ENCODE measurements at places on chromosomes 12 and 14. TPM values are rescaled to one million over a fixed set of nuclear protein-coding genes. Genes with fewer than 3 reads are reported as not detected.
A peak's percentile ranks its signal among the peaks of the same experiment; 100 is the strongest.

Gene ASIC1
- 8.7 TPM for total RNA-seq

Gene KLRK1
- 0.12 TPM for total RNA-seq

Gene FGF23
- not detected for total RNA-seq

Gene MMAB
- 25.7 TPM for total RNA-seq

Gene CRACR2A
- 39.5 TPM for total RNA-seq

Gene STAC3
- total RNA-seq: 5.1 TPM

Gene IAPP
- total RNA-seq: not detected

DNA sequence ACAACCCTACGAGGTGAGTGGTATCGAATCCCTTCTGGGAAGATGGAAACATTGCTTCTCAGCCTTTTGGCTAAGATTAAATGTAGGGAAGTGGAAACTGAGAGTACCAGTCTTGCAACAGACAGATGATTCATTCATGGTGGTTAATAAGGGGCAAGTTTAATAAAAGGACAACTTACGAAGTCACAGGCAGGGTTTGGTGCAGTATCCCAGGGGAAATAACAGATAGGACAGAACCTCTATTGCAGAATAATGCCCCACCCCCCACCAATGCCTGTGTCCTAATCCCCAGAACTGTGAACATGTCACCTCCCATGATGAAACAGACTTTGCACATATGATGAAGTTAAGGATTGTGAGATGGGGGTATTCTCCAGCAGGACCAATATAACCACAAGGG is 212.5 kb downstream of the TBX5 start:
- no peaks in the 10 kb centered on the region for H3K27me3 ChIP-seq
- no peak overlapping the region for H3K27ac ChIP-seq
- no peaks in the 10 kb centered on the region for H3K4me1 ChIP-seq
- no peak for DNase-seq
- H3K4me3 ChIP-seq: no peak overlapping the region
- no peaks in the 10 kb centered on the region for H3K36me3 ChIP-seq

DNA sequence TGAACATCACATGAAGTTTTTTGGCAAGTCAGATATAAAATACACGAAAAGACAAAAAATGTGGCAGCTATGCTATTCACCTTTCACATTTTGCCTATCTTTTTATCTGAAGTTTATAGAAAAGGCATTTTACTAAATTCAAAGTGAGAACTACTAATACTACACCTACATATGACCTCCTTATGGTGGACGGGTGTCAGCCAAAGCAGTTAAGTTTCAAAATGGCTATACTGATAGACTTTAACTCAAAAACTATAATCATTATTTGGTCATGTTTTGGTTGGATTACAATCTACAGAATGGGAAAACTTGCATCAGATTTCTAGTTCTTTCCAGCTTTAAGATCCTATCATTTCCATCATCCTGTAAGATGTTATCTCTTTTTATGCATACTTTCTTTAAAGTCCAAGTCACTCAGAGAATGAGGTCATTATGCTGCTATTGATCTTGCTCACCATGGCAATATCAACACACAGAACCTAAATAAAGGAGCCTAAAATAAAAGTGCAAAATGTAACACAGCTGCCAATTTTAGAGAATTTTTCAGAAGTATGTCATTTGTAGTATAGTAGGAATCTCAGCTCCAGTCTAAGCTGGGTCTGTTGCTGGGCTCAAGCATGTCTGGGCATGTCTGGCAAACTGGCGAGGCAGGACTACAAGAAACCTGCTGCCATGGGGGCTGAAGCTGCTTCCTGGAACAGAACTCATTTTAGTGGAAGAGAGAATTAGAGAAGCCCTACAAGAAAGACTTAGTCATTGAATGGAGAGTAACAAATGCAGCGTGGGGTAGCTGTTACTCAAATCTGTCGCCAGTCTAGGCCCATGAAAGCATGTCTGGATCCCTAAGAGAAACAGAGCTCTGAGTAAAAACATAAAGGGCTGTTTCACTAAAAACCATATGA is 7.6 kb upstream of the AEBP2 start:
- DNase-seq: peak; percentile 26
- peaks cover 17% of the 10 kb centered on the region for H3K36me3 ChIP-seq
- H3K27ac ChIP-seq: peak overlapping the region; percentile 93
- H3K27me3 ChIP-seq: no peaks in the 10 kb centered on the region
- peaks cover 55% of the 10 kb centered on the region for H3K4me1 ChIP-seq
- H3K4me3 ChIP-seq: no peak overlapping the region

DNA sequence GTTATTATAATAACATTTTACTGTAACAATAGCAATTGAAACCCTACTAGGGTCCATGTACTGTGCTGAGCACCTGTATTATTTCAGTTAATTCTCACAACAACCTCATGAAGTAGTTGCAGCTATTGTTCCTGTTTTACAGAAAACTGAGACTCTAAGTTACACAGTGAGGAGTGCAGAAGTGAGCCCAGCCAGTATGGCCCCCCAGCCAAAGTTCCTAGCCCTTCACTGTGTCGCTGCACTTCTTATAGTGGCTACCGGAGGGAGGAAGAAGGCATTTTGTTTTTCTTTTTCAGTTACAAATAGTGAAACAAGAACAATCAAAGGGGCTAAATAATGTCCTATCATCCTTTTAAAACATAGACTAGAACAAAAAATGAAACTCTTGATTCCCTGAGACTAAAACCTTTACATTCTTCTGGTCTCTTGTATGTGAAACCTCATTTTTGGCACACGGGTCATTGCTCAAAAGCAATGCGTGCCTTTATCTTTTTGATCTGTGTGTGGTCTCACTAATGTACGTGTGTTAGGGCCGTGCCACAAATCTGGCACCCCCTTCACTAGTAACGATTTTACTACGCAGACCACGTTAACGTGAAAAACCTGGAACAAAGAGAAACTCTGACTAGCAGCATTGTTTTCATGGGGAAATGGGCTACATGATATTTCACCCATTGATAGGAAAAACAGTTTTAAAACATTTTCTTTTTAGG is 88.7 kb downstream of the LLPH start:
- no peaks in the 10 kb centered on the region for H3K27me3 ChIP-seq
- no peaks in the 10 kb centered on the region for H3K4me1 ChIP-seq
- no peak overlapping the region for H3K27ac ChIP-seq
- DNase-seq: no peak
- H3K36me3 ChIP-seq: no peaks in the 10 kb centered on the region
- no peak overlapping the region for H3K4me3 ChIP-seq

DNA sequence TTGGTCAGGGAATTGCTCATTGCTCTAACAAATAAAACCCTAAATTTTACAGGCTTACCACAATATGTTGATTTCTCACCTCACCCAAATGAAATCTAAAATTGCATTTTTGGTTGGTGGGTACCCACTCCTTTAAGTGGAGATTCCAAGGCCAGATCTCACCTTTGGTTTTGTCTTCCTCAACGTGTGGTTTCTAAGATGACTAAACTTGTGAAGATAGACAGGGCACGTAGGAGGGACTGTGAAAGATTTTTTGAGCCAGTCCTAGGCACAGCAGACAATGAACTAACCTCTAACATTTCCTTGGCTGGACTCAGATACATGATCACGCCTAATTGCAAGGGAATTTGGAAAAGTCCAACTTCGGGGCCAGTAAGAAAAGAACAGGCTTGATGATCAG is 1003.9 kb downstream of the FLRT2 start:
- DNase-seq: no peak
- H3K36me3 ChIP-seq: no peaks in the 10 kb centered on the region
- H3K27me3 ChIP-seq: no peaks in the 10 kb centered on the region
- H3K27ac ChIP-seq: no peak overlapping the region
- no peak overlapping the region for H3K4me3 ChIP-seq

- no peak overlapping the region for H3K4me3 ChIP-seq
- no peaks in the 10 kb centered on the region for H3K27me3 ChIP-seq
- peaks cover 2% of the 10 kb centered on the region for H3K36me3 ChIP-seq
- peaks cover 47% of the 10 kb centered on the region for H3K4me1 ChIP-seq
- no peak for DNase-seq
- peak overlapping the region; percentile 77 for H3K27ac ChIP-seq
Measured at GRCh38 chr14:105026033-105026785, 5.3 kb upstream of the CDCA4 start.

DNA sequence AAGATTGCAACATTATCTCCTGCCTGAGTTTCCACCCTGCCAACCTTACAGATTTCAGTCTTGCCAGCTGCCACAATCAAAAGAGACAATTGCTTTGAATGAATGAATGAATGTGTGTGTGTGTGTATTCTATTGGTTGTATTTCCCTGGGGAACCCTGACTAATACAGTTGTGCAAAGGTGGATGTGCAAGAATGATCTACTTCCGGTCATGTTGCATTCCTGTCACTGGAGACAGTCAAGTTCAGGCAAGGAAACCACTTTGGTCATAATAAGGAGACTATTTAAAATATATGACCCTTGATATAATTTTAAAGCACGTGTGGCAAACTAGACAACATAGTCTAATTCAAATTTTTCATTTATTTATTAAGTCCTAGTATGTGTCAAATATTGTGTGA is 13.1 kb downstream of the RERG start:
- no peak for DNase-seq
- H3K27me3 ChIP-seq: peaks cover 33% of the 10 kb centered on the region
- H3K4me3 ChIP-seq: no peak overlapping the region
- no peaks in the 10 kb centered on the region for H3K36me3 ChIP-seq

- no peaks in the 10 kb centered on the region for H3K36me3 ChIP-seq
- H3K27ac ChIP-seq: no peak overlapping the region
- no peaks in the 10 kb centered on the region for H3K27me3 ChIP-seq
Measured at GRCh38 chr12:43098071-43098470, 453.9 kb downstream of the ADAMTS20 start.

- no peak overlapping the region for H3K27ac ChIP-seq
- DNase-seq: no peak
- H3K36me3 ChIP-seq: no peaks in the 10 kb centered on the region
- no peaks in the 10 kb centered on the region for H3K27me3 ChIP-seq
Measured at GRCh38 chr12:16766736-16767135, 160.8 kb upstream of the LMO3 start.

GRCh38 chr12:94239332-94239993 is 91.1 kb downstream of the PLXNC1 start:
- H3K27ac ChIP-seq: no peak overlapping the region
- H3K4me3 ChIP-seq: no peak overlapping the region
- peaks cover 60% of the 10 kb centered on the region for H3K36me3 ChIP-seq
- DNase-seq: no peak
- H3K27me3 ChIP-seq: no peaks in the 10 kb centered on the region

GRCh38 chr12:67827820-67828383 is 161.3 kb upstream of the IFNG-AS1 start:
- H3K4me3 ChIP-seq: no peak overlapping the region
- no peaks in the 10 kb centered on the region for H3K27me3 ChIP-seq
- H3K27ac ChIP-seq: no peak overlapping the region
- DNase-seq: no peak

DNA sequence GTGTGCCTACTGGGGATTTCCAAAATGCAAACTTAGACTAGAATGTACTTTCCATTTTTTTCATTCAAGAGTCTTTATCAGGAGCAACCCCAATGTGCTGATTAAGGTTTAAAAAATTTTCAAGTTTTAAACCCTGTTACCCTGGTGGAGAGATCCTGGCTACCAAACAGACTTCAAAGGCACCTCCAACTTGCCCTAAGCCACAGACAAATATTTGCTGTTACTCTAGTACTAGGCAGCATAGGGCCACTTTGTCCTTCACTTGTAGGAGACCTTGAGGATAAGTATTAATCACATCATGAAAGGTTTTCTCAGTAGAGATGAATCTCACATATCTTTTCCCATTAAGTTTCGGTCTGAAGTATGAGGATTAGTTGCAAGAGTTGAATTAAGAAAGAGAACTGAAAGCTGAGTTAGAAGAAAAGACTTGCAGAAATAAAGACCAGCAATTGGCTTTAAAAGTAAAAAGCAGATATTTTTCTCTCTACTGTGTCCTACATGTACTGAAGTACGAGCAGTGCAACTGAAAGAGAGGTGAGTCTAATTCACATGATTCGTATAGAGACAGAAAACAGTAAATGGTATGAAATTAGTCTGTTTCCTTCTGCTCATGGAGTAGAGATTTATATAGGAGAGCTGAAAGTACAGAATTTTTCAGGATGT is 28.3 kb downstream of the NTN4 start:
- peaks cover 15% of the 10 kb centered on the region for H3K27me3 ChIP-seq
- H3K36me3 ChIP-seq: no peaks in the 10 kb centered on the region
- H3K27ac ChIP-seq: no peak overlapping the region
- H3K4me1 ChIP-seq: no peaks in the 10 kb centered on the region
- DNase-seq: no peak
- no peak overlapping the region for H3K4me3 ChIP-seq

- peak overlapping the region; percentile 43 for H3K4me3 ChIP-seq
- peaks cover 15% of the 10 kb centered on the region for H3K4me1 ChIP-seq
- H3K27me3 ChIP-seq: peaks cover 30% of the 10 kb centered on the region
- H3K36me3 ChIP-seq: no peaks in the 10 kb centered on the region
Measured at GRCh38 chr14:99685151-99685591, 1.1 kb downstream of the CYP46A1 start.

DNA sequence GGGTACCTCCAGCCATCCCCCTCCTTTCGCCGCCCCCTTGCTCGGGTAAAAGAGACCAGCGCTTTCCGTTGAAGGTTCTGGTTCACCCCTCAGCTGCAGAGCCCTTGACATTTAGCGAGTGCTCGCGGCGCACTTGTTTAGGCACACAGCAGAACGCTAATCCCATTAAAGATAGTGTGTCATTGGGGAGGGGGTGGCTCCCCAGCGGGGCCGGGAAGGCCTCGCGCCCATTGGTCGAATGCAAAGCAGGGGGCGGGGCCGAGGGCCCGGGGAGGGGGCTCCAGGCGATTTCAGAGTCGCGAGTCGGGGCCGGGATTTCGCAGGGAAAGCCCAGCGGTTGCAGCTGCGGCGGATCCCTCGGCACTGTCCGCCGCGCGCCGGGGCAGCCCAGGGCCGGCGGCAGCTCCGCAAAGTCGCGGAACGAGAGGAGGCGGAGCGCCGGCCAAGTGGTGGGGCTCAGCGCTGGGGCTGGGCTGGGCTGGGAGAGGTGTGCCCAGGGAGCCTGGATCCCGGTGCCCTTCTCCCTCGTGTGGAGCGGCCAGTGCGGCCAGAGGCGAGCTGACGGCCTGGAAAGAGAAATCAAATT is 122.9 kb downstream of the TSPAN9 start:
- peaks cover 55% of the 10 kb centered on the region for H3K27me3 ChIP-seq
- peaks cover 3% of the 10 kb centered on the region for H3K4me1 ChIP-seq
- H3K4me3 ChIP-seq: no peak overlapping the region

DNA sequence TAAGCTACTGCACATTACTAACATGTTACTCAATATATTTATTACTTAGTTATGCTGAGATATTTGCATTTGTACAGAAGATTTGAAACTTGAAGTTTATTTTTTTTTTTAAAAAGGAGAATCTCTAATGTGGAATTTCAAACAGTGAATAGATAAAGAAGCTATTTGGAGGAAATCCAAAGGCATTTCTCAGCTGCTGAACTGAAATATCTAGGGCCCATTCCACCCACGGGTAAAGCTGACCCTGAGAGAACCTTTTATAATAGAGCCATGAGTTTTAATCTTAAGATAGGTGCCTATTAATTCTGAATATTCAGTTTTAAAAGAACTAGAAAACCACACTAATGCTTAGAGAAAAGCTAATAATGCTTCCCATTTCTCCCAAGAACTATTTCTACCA is 225.4 kb upstream of the CAND1 start:
- H3K4me3 ChIP-seq: no peak overlapping the region
- H3K36me3 ChIP-seq: no peaks in the 10 kb centered on the region
- H3K27ac ChIP-seq: no peak overlapping the region
- no peaks in the 10 kb centered on the region for H3K4me1 ChIP-seq

GRCh38 chr12:43861015-43861839 is 25.3 kb downstream of the TMEM117 start:
- H3K4me3 ChIP-seq: no peak overlapping the region
- no peaks in the 10 kb centered on the region for H3K27me3 ChIP-seq
- no peaks in the 10 kb centered on the region for H3K36me3 ChIP-seq
- H3K4me1 ChIP-seq: no peaks in the 10 kb centered on the region
- no peak for DNase-seq

All from activated CD4-positive, alpha-beta T cell treated with anti-CD3 and anti-CD28 coated beads, Interleukin-2, amount 10 ng/mL, durations not matched to agents 7 days and 5 days (primary cell).